CD14-positive monocyte (primary cell): ENCODE measurements at places on chromosomes 12 and 14. TPM values are rescaled to one million over a fixed set of nuclear protein-coding genes. Genes with fewer than 3 reads are reported as not detected.

DNA sequence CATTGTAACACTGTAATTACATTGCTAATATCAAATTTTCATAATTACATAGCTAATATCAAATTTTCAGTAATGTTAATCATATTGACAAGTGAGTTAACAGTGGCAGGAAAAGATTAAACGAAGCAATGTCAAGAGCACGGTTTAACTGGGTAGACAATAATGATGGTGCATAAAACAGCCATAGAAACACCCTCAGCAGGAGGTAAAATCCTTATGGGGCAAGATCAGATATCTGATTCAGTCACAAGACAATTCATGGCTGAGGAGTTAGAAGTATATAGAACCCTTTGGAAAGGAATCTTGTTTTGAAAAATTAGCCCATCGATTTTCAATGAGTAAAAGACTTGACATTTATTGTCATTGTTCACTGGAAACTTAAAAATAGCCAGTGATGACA, 190.6 kb downstream of the SLC2A13 start:
- DNase-seq, result no peak

GRCh38 chr14:69848903-69849391, 30.3 kb upstream of the SMOC1 start:
- DNase-seq, result no peak

DNA sequence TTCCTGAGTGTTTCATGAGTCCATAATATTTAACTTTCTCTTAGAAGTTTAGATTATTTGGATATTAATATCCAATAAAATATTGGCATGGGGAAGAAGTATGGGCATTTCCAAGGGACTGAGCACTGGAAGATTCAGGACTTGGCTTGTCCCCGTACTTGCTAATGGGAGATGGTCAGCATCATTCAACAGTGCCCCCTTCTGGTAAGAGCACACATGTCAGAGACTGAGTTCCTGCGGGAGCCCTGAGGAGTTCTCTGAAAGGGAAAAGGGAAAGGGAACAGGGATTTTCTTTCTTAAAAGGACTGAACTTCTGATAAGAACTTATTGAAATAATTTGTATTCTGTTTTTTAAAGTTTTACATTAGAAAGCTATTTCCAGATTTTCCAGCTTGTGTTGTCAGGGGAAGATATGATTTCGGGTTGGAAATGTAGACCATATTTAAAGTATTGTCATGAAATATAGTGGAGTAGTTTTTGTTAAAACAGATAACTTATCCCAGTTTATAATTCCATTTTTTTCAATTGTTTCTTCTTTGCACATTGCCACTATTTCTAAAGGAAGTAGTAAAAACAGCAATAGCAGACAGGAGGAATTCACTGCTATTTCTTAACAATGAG, 59.8 kb upstream of the C12orf71 start:
- DNase-seq, result peak; percentile 50

- peak; percentile 16 for DNase-seq
Observed at GRCh38 chr14:55248411-55248810, 22.8 kb upstream of the FBXO34 start.

DNA sequence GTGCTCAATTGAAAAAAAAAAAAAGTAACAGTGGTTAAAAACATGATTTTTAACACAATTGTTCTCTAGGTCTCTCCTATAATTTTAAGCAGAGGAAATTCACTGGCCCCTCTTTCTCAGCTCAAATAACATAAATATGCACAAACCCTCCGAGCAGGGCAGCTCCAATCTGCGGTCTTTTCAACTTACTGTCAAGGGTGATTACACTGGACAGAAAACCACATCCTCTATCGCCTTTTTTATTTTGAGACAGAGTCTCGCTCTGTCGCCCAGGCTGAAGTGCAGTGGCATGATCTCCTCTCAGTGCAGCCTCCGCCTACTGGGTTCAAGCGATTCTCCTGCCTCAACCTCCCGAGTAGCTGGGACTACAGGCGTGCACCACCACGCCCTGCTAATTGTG, 16.5 kb upstream of the GABARAPL1 start:
- DNase-seq, result no peak

GRCh38 chr12:72072592-72073212, 134.1 kb downstream of the TPH2 start:
- DNase-seq, result no peak

Gene TTC6
- not detected for polyA plus RNA-seq

Gene C1R
- polyA plus RNA-seq, result not detected

Gene CKAP4
- 41.8 and 55.9 TPM in 2 replicates for polyA plus RNA-seq

Gene NR4A1
- polyA plus RNA-seq, result 41.4 TPM
